ENCODE measurements at places on chromosomes 2 and 18.

- DNase-seq, result no peak
These were observed 228.4 kb downstream of the KCNS3 start for GRCh38 chr2:18106841-18107240.

DNA sequence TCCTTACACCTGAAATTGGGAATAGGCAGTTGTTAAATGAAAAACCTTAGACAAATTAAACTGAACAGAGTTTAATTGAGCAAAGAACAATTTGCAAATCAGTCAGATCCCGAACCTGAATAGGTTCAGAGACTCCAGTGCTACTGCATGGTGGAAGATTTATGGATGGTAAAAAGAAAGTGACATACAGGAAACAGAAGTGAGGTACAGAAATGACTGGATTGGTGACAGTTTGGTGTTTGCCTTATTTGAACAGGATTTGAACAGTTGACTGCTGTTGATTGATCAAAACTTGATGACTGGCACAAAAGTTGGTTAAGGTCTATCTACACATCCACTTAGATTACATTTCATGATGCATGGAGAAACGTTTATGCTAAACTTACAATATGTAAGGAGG lies 248.8 kb downstream of the HNMT start:
- no peak for DNase-seq

DNA sequence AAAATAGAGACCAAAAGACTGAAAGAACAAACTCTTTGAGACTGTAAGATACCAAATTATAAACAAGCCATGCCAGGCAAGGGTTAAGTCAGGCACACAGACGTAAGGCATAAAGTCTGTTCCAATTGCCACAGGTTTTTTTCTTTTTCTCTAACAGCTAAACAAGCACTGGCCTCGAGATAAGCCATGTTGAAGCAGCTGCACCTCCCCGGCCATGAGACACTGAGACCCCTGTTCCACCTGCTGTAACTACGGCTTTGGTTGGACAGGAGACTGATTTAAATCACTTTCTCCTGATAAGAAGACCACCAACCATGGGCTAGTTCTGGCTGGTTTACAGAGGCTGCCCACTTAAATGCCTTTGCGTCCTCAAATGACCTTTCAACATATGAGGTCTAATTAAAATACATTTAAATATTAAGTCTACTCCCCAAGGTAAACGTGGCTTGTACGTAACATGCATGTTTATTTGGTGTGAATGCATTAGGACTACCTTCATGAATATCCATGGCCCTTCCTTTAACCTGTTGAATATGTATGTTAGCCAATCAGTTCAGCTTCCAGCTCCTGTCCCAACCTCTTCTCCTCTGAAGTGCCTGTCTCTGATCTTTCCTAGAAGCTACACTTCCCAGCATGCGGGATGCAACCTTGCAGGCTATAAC lies 117.2 kb downstream of the CMPK2 start:
- DNase-seq, result no peak

DNA sequence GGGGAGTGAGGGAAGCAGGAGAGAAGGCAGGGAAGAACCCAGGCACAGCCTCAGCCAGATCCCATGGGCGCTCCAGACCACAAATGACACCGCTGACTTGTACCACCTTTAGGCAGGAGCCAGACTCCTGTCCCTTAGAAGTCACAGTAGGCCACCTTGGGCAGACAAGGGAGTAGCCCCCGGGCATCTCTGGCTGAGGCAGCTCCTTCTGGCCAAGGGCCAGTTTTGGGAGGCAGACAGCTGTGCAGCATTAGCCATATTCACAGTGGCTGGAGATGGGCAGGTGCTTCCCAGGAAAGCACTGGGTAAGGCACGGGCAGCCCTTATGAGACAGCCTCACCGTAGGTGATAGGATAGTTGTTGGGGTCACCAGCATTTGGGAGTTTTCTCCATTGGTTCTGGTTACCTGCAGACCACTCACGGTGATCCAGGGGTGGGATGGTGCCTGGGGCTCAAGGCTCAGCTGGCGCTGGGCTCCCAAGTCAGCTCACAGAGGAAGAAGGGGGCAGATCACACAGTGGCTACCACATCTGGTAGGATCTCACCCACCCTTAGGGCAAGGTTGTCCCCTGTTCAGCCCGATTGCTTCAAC lies 2.1 kb downstream of the ASTL start:
- no peak for DNase-seq

DNA sequence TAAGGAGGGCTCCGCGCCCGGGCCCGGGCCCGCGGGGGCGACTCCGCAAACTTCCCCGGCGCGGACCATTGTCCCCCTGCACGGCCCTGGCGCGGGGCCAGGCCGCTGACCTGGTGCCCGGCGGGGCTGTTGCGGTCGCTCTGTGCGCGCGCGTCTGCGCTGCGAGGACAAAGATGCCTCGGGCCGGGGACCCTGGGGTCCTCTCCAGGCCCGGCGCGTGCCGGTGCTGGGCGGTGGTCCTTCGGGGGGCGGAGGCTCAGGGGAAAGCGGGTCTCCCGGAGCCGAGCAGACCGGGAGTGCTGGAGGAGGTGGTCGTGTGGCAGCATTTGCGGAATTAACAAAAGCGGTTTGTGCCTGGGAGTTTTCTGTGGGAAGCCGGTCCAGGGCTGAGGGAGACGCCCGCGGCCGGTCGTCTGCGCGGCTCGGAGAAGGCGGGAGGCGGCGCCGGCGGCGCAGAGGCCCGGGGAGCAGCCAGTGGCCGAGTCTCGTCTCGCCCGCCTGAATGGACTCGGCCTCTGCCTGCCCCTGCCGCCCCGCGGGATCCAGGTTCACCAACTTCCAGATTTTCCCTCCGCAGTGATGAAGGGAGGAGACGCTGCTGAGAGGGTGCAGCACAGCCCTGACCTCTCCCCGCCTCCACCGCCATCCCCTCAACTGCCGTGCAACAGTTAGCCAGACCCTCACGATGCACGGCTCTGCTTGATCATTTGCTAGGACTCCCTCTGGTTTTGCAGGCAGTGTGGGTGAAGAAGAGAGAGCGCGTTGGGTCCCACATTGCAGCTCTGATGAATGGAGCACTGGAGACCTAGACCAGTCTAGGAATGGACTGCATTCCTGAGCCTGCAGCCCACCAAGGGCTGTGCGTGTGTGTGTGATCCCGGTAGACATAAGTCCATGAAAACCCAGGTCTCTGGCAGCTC lies 705 bp downstream of the EFR3B start:
- DNase-seq, result peak; percentile 15

GRCh38 chr2:85445316-85446295 lies 27.1 kb downstream of the SH2D6 start:
- DNase-seq, result no peak

GRCh38 chr2:67169417-67170140 lies 227.6 kb upstream of the ETAA1 start:
- no peak for DNase-seq

DNA sequence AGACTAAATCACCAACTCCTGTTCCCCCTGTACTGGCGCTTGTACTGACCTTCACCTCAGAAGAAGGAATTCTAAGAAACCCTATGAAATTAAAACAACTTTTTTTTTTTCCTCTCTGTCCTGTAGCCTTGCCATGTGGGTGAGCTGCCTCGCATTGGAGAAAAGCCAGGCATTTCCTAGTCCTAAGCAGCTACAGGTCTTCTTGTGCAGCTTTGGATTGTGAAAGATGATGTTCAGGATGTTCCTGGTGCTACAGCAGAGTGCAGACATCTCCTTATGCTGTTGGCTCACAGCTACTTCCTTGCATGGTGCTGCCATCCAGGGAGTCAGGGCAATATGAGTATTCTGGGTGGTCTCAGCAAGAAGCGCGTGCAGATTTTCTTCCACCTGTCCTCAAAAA lies 11.9 kb downstream of the PIK3C3 start:
- DNase-seq, result no peak

DNA sequence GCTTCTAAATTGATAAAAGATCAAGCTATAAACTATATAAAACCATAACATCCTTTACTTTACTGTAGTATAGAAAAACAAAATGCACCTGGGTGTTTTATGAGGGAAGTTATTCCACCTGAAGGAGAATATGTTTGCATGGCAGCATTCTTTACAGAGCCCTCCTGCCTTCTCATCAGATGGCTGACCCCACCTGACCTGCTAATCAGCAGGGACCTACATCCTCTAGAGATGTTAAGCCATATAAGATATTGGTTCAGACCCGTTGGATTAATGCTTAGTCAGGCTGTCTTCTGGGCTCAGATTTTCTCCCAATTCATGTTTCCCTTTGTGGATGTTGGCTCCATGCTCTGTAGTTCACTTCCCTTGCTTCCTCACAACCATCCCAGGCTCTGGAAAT lies 414.8 kb downstream of the DPP10 start:
- DNase-seq, result no peak

- DNase-seq, result no peak
These were observed 6.4 kb upstream of the TNS1 start for GRCh38 chr2:218009231-218009630.

DNA sequence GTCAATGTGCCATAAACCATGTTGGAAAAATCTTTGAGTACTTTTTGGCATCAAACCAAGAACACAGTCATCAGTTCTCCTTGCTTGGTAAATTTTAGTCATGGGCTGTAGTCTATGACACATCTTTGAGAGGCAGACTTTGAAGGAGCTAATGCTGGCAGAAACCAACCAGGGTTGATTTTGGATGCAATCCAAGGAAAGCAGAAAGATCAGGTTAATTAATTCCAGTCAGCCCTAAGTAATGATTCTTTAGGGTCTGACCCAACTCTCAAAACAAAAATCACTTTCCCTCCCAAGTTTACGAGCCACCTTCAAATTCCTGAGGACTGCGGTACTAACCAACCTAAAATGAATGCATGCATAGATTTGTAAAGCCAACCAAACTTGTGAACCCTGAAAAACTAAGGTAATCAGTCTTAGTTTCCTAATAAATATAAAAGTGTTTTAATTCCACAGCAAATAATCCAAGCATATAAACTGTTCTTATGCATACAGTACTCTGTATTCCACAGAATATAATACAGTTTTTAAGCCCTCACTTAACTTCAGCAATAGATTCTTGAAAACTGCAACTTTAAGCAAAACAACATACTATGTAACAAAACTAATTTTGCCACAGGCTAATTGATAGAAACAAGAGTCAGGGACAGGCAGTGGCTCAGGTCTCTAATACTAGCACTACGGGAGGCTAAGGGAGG lies 22.0 kb downstream of the AP1S3 start:
- no peak for DNase-seq

- DNase-seq, result no peak
These were observed 47.7 kb downstream of the MRPS9 start for GRCh38 chr2:105085525-105085924.

DNA sequence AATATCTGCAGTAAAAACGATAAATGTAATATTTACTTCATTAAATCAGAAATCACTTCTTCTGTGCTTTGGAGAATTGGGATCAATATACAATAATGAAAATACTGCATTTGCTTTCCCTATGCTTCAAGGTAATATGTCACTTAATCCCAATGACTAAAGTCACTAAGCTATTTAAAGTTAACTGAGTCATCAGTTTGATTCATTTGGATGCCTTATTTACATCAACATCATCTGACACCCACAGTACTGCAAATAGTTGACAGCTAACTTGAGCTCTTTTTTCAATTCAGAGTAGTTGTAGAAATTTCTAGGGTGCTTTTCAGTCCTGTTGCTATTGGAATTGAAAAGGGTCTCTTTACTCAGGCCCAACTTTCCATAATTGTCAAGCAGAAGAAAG lies 776.9 kb upstream of the FSHR start:
- DNase-seq, result no peak

DNA sequence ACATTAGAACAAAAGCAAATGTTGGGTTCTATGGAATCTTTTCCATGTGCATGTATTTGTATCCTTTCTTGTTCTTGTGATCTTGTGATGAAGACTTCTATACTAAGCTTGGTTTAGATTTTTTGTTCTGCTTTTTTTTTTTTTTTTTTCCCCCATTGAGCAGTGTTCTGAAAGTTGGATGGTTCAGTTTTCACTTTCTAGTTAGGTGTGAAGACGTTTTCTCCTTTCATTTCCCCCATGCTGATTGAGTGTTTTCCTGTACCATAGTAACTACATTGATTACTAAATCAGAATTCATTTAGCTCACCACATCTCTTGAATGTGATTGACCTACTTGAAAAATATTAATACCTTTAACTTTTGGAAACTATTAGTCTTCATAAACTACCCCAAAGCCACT lies 34.1 kb downstream of the NOP58 start:
- no peak for DNase-seq

GRCh38 chr2:169260846-169261642 lies 101.3 kb downstream of the LRP2 start:
- no peak for DNase-seq

DNA sequence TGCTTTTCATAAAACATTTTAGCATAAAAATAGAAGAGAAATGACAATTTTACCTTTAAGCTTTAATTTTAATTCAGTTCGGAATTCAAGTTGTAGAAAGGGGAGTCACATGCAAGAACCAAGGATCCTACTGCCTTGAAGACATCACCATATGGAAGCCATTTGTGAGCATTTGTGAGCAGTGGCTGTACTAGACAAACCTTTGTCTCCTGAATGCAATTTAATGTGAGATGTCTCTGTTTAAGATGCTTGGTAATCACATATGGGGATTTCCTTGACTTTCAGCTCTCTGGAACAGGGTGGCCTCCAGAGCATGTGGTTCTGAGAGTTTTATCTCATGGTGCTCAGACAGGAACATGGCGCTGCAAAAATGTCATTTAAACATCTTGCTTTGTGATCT lies 421.8 kb downstream of the NYAP2 start:
- DNase-seq, result no peak

DNA sequence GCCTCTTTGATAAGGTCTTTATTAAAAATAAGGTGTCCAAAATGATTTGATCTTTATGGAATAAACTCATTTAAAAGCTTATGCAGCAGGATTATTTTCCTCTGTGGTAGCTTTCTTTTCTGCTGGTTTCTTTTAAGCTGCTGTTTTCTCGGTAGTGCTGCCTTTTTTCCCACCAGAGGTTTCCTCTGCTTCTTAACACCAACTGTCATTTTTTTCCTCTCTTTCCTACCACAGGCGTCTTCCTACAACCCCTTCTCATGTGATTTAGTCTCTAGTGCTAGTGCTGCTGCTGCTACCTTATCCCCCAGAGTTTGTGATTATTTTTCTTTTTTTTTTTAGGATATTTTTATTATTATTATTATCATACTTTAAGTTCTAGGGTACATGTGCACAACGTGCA lies 102.1 kb upstream of the PGAP1 start:
- DNase-seq, result no peak

All from CD4-positive, alpha-beta T cell treated with Interleukin-17A for 4 hours (primary cell).